ENCODE measurements at places on chromosomes 12 and 14.

- no peak for DNase-seq
Measured at GRCh38 chr12:68871921-68872320, 61.0 kb downstream of the CPM start.

GRCh38 chr14:99136047-99136400 is 136.0 kb downstream of the BCL11B start:
- no peak for DNase-seq

GRCh38 chr14:55968741-55969140 is 149.5 kb upstream of the PELI2 start:
- DNase-seq = no peak

DNA sequence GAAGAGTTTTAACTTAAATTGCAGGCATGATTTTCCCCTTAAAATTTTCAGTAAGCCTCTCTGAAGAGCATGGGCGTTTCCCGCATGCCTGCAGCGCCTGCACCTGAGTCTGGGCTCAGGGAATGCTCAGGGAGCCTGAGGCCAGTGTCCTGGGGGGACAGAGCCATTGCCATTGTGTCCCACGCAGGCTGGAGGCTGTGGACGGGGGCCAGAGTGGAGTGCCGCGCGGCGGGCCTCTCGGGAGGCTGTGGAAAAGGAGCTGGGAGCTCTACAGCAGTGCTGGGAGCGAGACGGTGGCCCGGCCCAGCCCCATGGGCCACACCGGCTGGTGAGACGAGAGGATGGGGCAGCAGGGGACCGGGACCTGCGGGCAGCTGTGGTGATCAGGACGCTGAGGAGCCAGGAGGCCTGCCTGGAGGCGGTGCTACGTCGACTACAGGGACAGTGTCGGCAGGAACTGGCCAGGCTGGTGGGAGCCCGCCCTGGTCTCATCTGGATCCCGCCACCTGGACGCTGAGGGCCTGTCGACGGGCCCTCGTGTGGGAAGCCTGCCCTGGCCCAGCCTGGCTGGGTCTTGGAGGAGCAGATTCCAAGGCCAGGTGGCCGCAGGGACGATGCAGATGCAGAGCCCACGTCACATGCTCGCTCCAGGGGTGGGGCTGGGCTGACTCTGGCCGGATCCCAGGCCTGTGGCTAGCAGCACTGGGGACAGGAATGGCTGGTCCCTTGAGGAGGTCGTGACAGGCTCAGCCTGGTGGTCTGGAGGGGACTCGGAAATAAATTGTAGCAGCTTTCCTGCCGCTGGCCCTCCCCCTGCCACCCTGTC is 7.6 kb downstream of the TEDC1 start:
- DNase-seq = no peak

DNA sequence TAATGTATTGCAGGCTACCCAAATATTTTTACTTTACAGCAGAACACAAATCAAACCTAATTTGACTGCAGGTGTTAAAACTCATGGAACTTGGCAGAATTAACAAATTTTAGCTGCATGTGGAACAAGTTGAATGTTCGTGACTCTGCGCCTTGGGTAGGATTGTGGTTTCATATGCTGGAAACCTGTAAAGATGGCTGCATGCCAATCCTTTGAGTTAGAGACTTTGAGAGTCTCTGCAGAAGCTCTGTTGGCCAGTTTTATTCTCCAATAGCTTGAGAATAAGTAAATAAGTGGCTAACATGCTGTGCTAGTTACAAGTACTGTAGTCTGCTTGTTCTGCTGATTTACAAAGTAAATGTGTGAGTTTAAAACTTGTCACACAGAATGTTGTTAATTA is 77.8 kb downstream of the PDE6H start:
- no peak for DNase-seq

- DNase-seq = no peak
Measured at GRCh38 chr14:61451491-61451890, 130.1 kb downstream of the PRKCH start.

Data from mesothelial cell of epicardium (in vitro differentiated cells).